NCI-H2029 (cell line): ENCODE measurements at places on chromosomes 2 and 18.

GRCh38 chr2:182894174-182894573 is 27.7 kb upstream of the FRZB start:
- DNase-seq, result no peak

- DNase-seq, result no peak
These were observed 25.6 kb downstream of the HADHB start for GRCh38 chr2:26270373-26270772.

DNA sequence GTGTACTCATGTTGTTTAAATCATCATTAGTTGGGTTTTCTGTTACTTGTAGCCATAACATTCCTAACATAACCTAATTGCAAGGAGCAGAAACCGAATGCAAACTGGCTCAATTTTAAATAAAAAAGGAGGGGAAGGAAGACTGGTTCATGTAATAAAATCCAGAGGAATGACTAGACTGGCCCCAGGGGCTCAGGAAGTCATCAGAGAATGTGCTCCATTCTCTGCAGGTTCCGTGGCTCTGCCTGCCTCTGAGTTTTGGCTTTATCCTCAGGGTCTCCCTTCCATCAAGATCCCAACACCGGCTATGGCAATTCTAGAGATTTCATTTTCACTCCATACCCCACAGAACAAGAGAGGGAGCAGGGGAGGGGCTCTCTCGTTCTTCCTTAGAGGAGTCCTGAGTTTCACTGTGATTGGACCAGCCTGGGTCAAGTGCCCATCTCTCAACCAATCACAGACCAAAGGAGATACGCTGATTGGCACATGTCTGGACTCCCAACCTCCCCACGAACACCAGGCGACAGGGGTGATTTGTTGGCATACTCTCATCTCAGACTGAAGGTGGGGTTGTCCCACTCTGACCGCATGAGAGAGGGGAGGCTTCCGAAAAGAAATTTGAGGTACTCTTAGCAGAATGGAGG is 64.8 kb downstream of the NPPC start:
- DNase-seq, result no peak

DNA sequence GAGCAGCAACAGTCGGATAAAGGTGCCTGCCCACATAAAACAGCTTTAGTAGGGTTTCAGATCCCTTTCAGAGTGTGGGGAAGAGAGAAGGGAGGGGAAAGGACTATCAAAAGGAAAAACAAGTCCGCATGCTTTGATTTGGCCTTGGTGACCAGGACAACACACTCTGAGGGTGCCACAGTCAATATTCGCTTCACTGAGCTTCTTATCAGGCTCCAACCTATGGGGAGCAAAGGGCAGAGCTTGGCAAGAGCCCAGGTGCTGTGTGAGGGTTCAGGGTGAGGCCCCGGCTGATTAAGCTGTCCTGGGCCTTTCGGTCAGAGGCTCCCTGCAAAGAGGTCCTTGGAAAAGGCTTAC is 237.4 kb upstream of the SMAD2 start:
- no peak for DNase-seq

- DNase-seq, result no peak
These were observed 75.1 kb upstream of the NOL4 start for GRCh38 chr18:34299828-34300227.

DNA sequence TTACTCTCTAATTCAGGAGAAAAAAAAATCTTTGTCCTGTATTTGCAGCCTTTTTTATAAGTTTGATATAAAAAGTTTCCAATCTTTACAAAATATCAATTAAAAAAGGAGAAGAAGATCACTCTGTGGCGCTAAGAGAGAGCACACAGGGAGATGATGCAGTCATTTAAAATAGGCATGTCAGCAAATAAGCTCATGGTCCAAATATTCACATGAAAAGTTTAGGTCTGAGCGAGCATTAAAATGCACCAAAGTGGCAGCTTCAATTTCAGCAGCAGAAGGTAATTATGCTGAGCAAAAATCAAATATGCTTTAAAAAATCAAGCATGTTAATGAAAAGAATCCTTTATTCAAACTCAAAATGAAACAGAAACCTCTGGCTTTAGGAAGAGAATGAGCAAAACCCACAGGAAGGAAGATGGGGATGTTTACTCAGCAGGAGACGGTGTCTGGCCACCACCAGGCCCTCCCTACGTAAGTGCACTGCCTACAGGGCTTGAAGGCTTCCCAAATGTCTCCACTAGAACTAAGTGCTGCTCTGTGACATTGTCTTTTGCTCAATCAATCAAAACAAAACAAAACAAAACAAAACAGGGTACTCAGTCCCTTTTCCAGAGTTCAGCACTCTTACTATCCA is 120.4 kb downstream of the L3MBTL4 start:
- no peak for DNase-seq

DNA sequence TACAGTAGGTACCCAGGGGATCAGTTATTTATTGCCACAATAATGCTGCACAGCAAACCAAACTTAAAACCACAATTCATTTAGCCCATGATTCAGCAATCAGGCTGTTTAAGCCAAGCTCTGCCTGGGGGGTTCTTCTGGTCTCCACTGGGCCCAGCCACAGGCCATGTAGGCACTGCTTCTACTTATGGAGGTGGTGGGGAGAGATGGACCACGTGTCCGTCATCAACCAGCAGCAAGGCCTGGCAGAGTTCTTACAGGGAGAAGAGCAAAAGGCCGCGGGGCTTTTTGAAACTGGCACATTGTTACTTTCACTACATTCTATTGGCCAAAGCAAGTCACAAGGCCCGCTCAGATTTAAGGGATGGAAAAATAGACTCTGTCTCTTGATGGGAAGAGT is 76.3 kb upstream of the DAPL1 start:
- no peak for DNase-seq

DNA sequence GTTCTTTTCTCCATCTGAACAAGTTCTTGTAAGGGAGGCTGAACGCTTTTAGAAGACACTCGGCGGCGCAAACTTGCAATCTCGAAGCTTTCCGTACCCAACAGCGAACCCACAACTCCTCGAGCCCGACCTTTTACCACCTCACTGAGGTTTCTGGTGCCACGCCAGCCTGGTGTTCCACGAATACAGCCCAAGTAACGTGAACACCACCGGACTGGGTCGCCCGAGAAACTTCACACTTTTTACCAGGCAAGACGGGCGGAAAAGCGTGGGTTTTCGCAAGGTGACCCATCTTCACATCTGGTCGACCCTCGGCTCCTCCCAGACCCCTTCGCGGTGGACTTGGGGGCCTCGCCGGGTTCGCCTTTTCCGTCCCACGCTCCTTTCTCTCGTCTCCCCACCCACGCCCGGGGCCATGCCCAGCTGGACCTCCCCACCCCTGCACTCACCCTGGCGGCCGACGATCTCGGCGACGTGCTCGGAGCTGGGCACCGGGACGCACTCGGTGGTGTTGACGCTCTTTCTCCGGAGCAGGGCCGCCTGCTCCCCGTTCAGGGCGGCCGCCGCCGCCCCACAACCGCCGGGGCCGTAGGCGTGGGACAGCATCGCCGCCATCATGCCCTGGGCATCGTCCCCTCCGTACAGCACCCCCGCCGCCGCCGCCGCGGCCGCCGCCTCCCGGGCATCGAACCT is 1.2 kb downstream of the MEX3C start:
- no peak for DNase-seq

DNA sequence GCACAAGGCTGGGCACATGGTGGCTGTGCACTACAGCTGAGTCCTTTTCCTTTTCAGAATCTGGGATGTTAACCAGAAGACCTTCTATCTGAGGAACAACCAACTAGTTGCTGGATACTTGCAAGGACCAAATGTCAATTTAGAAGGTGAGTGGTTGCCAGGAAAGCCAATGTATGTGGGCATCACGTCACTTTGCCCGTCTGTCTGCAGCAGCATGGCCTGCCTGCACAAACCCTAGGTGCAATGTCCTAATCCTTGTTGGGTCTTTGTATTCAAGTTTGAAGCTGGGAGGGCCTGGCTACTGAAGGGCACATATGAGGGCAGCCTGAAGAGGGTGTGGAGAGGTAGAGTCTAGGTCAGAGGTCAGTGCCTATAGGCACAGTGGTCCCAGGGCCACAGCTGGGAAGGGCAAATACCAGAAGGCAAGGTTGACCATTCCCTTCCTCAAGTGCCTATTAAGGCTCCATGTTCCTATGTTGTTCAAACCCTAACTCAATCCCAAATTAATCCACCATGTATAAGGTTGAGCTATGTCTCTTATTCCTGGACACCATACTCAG is 2.2 kb downstream of the IL1RN start:
- no peak for DNase-seq

DNA sequence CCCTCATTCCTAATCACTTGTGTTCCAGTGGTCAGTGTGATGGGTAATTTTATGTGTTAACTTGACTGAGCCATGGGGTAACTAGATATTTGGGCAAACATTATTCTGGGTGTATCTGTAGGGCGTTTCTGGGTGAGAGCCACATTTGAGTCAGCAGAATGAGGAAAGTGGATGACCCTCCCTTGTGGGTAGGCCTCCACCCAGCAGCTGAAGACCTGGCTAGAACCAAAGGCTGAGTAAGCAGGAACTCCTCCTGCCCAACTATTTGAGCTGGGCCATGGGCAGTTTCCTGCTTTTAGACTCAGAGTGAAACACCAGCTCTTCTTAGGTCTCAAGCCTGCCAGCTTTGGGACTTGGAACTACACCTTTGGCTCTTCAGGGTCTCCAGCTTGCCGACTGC is 141.8 kb downstream of the ACKR3 start:
- no peak for DNase-seq

GRCh38 chr18:44824884-44825283 is 144.2 kb downstream of the SETBP1 start:
- no peak for DNase-seq

DNA sequence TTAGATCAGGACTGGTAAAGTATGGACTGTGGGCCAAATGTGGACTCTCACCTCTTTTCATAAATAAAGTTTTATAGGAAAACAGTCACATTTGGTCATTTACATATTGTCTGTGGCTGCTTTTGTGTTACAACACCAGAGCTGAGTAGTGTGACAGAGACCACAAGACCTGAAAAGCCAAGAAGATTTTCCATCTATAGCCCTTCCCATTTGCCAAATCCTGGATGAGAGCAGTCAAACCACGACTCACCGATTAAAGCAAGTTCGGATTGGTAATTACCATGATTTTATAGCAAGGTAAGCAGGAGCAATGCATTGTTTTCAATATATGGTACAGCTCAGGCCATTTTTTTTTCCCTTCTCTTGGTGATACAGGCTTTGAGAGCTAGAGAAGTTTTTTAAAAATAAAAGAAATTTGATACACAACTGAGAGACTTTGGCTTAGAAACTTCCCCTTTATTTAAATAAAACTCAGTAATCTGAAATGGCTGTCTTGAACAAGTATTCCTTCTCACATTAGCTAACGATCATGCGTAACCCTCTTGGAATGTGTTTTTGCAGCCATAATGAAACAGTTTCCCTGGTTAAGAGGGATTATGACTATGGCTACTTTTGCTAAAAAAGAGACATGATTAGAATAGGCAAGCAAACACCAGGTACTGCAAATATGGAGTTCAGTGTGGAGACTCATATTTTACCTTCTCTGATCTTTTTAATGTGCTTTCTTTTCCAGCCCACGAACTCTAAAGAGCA is 9.5 kb upstream of the MALL start:
- no peak for DNase-seq

DNA sequence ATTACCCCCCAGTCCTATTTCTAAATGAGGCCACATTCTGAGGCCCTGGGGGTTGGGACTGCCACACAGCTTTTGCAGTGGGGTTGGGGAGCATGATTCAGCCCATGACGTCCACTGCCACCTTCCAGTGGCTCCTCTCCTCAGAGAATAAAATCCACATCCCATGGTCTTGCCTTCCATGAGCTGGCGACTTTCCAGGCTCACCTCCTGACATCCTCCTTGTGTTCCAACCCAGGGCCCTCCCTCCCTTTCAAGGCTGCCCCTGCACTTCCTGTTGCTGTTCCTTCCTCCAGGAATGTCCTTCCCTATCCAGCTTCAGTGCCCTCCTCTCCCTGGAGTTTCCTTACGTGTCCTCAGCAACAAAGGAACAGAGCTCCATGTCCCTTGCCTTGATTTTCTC is 187.3 kb upstream of the ID2 start:
- DNase-seq, result peak; percentile 31

- DNase-seq, result no peak
These were observed 1938.6 kb upstream of the PIK3C3 start for GRCh38 chr18:40016405-40016804.

DNA sequence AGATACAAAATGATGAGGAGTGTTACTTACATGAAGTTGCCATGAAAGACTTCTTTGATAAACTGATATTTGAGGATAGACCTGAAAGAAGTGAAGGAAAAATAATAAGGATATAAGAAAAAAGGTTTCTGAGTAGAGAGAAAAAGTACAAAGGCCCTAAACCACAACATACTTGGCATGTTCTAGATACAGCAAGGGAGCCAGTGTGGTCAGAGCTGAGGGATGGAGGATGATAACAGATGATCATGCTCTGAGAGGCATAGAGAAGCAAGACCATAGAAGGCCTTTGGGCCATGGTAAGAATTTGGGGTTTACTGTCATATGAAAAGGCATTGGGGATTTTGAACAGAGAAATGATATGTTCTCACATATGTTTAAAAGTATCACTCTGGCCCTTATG is 424.1 kb upstream of the CHST9 start:
- DNase-seq, result no peak

DNA sequence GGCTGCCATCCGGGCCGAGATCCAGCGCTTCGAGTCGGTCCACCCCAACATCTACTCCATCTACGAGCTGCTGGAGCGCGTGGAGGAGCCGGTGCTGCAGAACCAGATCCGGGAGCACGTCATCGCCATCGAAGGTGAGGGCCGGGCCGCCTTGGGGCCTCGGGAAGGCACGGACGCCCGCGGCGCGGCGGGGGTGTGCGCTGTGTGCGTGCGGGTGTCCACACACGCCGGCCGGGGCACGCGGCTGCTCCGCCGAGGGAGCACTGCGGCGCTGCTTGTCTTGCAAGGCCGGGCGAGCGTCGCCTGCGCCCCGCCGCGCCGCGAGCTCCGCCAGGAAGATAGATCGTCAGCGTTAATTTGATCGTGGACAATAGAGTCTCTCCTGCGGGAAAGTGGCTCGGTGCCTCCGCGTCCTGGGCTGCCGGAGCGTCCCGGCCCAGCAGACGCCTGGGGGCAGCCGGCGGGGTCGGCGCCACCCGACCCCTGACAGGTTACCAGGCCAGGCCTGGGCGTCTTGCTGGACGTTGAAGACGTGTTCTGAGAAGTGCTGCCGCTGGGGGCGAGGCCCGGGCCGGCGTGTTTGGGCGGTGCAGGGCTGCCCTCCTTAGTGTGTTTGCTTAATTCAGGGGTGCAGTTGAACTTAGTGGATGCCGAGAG is 1.0 kb downstream of the AGAP1 start:
- no peak for DNase-seq

GRCh38 chr2:69226903-69227302 is 160.1 kb downstream of the GFPT1 start:
- no peak for DNase-seq

- no peak for DNase-seq
These were observed 76.0 kb upstream of the MEX3C start for GRCh38 chr18:51273437-51273836.
